ENCODE measurements at places on chromosomes 5 and 9.

DNA sequence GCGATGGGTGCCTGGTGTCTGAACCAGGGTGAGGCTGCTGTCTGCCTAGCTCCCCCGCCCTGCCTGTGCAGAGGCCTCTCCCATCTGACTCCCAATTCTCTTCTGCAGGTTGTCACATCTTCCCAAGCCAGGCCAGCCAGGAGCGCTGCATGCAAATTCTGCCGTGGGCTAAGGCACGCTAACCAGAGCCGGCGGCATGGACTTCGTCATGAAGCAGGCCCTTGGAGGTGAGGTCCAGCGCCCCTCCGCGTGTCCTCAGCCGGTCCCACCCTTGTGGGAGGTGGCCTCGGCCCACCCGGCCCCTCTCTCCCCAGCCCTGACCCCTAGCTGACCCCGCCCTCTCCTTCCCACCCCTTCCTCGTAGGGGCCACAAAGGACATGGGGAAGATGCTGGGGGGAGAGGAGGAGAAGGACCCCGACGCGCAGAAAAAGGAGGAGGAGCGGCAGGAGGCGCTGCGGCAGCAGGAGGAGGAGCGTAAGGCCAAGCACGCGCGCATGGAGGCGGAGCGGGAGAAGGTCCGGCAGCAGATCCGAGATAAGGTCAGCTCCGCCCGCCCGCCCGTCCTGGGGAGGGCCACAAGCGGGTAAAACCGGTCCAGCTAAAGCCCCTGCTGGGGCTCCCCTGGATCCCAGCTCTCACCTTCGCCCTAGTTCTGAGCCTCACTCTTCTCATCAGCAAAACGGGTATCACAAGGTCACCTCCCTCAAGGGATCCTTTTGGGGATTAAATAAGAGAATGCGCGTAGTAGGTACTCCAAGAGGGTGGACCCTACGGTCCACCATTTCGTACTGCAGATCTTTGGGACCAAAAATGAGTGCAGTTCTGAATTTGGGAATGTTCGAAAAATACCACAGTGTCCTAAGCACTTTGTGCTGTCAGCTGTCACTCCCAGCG, 7.4 kb downstream of the CPLX2 start:
- no peak for DNase-seq

GRCh38 chr5:16418471-16418922, 47.1 kb downstream of the ZNF622 start:
- no peak for DNase-seq

DNA sequence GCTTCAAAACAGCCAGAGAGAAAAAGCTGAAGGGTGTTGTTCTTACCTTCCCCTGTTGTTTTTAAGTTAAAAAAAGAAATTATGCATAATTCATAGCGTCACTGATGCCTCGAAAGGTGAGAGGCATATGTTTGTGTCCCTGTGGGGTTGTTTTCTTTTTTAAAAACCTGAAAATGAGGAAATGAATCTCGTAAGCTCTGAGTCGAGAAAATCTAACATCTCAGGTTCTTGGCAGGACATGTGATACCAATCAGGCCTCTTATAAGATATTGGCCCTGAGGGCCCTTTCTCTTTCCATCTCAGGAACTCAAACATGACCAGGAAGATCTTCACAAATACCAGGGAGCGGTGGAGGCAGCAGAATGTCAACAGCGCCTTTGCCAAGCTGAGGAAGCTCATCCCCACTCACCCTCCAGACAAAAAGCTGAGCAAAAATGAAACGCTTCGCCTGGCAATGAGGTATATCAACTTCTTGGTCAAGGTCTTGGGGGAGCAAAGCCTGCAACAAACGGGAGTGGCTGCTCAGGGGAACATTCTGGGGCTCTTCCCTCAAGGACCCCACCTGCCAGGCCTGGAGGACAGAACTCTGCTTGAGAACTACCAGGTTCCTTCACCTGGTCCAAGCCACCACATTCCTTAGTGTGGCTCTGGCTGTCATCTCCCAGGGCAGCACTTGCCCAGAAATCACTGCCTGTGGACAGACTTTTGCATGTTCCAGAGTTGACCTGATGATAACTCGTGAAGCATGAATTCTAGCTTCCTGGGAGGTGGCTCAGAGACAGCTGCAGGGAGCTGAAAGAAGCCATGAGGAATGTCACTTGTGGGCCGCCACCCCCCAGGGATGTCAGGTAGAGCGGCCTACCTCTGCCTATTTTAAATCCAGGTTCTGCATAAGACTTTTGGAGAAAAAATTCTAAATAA, at the start of gene TAL2:
TSS of gene TAL2 (plus strand) at position 274 of the 921 bp plus-strand sequence. CDS start at position 314, 40 bp downstream.
- DNase-seq = no peak

DNA sequence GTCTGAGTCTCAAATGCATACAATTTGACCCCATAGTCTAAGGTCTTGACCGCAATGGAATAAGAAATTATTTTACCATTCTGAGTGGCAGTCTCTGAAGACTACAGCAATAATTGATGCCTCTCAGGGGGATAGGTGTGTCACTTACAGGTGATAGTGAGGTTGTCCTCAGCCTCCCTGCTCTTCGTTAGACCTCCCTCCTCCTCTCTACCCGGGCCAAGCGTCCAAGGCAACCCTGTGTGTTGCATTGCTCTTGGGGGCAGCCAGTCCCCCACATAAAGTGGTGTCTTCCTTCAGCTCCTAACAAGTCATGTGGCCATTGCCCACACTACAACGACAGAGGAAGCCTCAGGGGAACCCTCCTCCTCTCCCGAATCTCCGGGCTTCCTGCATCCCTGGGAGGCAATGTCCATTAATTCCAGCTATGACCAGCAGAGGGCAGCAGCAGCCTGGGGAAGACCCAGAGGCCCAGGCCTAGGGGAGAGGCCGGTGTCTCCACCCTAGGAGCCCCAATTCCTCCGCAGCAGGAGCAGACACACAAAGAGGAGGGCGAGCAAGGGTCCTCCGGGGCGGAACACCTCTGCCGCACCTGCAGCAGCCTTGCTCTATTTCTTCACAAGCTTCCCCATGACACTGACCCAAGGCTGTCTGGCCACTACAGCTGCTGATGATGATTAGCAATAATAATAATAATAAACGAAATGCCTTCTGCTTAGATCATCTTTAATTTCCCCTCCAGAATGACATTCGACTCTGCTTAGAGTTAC, 134.8 kb downstream of the KCNIP1 start:
- peak; percentile 24 for DNase-seq

DNA sequence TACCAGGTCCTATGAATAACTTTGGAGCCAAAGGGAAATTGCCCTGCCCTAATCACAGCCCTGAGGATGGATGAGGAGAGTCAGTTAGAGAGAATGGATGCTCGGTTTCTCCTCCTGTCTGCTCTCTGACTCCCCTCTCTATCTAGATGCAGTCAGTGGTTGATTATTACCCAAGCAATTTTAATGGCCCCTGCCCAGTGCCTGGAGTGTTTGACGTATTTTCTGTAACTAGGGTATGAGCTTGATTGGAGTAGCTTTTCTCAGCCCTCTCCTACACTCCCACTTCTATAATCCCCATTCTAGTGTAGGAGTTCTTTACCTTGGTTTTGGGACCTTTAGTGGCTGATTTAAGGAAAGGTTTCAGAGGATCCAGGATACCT, 60.4 kb downstream of the DOCK2 start:
- DNase-seq = no peak

DNA sequence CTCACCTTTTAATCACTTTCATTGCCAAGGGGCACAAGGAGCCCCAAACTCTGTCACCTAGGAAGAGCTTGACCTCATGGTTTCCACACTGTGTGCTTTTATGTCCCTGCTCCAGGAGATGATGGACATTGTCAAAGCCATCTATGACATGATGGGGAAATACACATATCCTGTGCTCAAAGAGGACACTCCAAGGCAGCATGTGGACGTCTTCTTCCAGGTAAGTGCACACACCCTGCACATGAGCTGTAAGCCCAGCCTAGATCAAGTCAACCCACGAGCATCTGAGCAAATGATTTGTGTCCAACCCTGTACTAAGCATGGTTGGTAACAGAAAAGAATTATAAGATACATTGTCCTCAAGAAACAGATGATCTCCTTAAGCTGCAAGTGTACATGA, 50.8 kb upstream of the GABRP start:
- DNase-seq = no peak
